ENCODE measurements at places on chromosomes 2 and 18. TPM values are rescaled to one million over a fixed set of nuclear protein-coding genes. Genes with fewer than 3 reads are reported as not detected.

DNA sequence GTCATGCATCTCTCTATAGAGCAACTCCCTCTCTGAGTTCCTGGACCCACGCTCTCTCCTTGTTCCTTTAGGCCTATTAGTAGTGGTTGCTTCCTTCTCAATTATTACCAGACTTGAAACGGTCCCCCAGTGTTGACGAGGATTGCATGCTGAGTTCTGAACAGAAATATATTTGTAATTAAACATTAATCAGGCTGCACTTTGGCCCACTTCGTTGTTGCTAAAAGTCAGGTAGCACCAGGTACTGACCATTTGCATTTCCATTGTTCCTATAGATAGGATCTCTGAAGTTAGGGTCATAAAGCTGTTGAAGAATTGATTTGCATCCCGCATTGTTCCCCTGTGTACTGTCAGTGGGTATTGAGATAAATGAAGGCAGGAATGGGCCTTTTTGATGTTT lies 36.9 kb upstream of the TTR start:
- no peak for DNase-seq
- no peaks in the 10 kb centered on the region for H3K4me1 ChIP-seq
- H3K4me3 ChIP-seq = no peak overlapping the region
- no peaks in the 10 kb centered on the region for H3K27me3 ChIP-seq
- H3K36me3 ChIP-seq = no peaks in the 10 kb centered on the region

DNA sequence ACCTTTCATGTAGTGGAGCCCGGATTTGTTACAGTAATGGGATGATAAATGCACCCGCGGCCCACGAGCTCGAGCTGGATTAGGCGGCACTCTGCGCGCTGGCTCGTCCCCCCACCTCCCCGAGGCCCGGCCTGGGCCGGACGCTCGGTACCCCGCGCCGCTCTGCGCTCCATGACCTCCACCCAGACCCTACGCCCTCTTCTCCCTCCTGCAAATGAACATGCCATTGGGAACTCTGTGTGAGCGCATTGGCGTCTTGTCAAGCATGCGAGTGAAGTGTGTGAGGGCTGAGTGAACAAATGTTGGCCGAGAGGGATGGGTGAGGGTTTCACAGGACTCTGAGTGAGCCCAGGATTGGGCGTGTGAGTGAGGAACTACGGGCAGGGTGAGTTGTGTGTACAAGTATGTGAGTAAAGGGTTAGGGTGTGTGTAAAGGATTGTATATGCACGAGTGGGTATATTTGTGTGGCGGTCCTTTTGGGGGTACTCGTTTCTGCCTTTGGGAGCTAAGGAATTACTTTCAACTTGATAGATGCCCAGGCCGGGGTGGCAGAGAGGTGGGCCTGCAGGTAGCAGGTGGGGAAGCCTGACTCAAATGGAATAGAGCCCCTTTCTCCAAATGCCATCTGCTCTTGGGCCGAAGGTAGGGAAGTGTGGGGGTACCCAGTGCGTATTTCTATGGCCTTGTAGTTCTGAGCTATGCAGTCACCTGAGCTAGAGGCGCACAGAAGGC lies 2.9 kb upstream of the EN1 start:
- no peak for DNase-seq
- H3K4me1 ChIP-seq = peaks cover 51% of the 10 kb centered on the region

OR6B2 gene
- total RNA-seq = not detected

- no peaks in the 10 kb centered on the region for H3K36me3 ChIP-seq
- no peaks in the 10 kb centered on the region for H3K4me1 ChIP-seq
- no peaks in the 10 kb centered on the region for H3K27me3 ChIP-seq
- no peak overlapping the region for H3K4me3 ChIP-seq
- DNase-seq = no peak
- no peak overlapping the region for H3K27ac ChIP-seq
These were observed 165.2 kb downstream of the SH3BP4 start for GRCh38 chr2:235116885-235117492.

LYG1 gene
- total RNA-seq = 1.3 TPM

ASB18 gene
- not detected for total RNA-seq

- no peak overlapping the region for H3K27ac ChIP-seq
- no peaks in the 10 kb centered on the region for H3K4me1 ChIP-seq
- H3K4me3 ChIP-seq = no peak overlapping the region
- H3K27me3 ChIP-seq = no peaks in the 10 kb centered on the region
- H3K36me3 ChIP-seq = no peaks in the 10 kb centered on the region
These were observed 617.0 kb upstream of the CDH2 start for GRCh38 chr18:28793901-28794300.

GRCh38 chr2:66189553-66189952 lies 245.4 kb upstream of the MEIS1 start:
- H3K4me1 ChIP-seq = no peaks in the 10 kb centered on the region
- DNase-seq = no peak
- H3K4me3 ChIP-seq = no peak overlapping the region
- H3K27ac ChIP-seq = no peak overlapping the region
- no peaks in the 10 kb centered on the region for H3K36me3 ChIP-seq

DNA sequence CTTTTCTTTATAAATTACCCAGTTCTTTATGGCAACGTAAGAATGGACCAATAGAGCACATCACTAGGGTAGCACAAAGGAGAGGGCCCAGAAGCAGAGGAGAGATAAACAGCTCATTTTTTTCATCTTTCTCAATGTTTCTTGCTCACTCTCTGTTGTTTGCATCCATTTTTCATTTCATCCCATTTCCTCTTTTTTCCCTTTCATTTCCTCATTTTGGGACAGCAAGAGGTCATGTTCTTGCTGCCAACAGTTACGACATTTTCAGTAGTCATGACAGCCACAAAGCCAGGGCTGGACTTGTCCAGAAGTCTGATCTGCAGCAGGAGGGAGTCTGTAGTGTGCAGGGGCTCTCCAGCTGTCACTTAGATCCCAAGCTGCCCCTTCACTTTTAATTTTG lies 52.7 kb upstream of the CYP1B1 start:
- no peaks in the 10 kb centered on the region for H3K36me3 ChIP-seq
- H3K27ac ChIP-seq = no peak overlapping the region
- H3K27me3 ChIP-seq = no peaks in the 10 kb centered on the region
- H3K4me3 ChIP-seq = no peak overlapping the region

All from CD4-positive, alpha-beta T cell (primary cell).